ENCODE measurements at places on chromosomes 13 and 19.
A peak's percentile ranks its signal among the peaks of the same experiment; 100 is the strongest.

- DNase-seq: no peak
Observed at GRCh38 chr13:33526718-33527117, 241.2 kb upstream of the STARD13 start.

DNA sequence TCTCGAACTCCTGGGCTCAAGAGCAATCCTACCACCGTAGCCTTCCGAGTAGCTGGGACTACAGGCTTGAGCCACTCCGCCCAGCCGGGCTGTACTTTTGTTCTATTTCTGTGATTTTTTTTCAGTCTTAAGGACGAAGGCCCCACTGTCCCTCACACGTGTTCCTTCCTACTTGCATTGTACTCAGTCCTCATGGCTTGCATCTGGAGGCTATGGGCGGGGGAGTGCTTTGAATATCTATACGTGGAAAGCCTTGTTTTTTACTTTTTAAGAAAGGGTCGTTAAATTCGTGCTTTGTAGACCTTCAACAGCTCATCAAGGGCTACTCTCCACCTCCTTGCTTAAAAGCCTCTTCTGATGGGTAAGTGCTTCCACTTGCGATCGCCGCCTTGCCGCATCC lies 36.8 kb downstream of the NLRP12 start:
- DNase-seq: no peak

GRCh38 chr13:40186041-40186440 lies 480.4 kb downstream of the FOXO1 start:
- DNase-seq: no peak

DNA sequence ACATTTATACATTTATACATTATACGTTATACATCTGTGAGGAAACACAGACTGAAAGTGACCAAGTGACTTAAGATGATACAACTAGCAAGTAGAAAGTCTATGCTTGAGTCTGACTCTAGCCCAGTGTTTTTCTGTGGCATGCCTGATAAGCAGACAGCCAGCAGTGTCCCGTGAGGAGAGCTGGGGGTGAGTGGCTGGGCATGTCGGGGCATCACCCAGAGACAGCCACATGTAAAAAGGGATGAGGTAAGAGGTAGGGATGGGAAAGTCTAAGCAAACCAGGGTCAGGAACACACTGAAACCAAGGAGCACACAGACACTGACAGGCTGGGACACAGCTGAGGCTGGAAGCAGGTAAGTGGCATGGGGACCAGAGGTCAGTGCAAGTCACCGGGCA lies 333.2 kb downstream of the FOXO1 start:
- DNase-seq: no peak

- no peak for DNase-seq
Observed at GRCh38 chr19:41551212-41551610, 24.8 kb upstream of the CEACAM21 start.

DNA sequence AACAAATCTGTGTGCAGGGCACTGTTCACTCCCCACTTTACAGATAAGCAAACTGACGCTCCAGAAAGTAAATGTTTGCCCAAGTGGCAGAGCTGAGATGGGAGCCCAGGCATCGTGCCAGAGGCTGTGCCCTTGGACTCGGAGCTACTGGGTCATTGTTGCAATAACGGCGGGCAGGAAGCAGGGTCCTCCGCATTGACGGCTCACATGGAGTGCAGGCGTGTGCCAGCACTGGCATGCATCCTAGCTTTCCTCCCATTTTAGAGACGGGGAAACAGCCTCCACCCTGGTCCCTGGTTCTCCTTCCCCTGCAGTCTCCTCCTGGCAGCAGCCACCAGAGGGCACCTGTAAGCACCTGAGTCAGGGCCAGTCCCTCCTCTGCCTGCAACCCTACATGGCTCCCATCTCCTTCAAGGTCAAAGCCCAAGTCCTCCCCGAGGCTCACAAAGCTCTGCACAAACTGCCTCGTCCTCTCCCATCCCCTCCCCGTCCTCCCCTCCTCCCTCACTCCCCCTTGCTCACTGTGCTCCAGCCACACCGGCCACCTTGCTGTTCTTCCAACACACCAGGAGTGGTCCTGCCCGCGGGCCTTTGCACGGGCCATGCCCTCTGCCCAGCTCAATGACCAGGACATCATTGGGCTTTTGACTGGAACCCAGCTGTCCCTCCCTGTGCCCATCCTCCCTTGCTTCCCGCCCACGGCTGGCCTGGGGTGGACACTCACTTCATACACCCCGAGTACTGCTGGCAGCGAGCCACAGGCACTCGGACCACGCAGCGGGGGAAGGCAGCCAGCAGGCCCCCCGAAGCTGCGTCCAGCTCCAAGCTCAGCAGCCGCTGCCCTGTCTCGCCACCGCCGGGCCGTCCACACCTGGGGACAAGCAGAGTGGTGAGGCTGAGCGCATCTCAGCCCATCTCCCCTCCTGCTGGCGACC lies 7.7 kb upstream of the LRG1 start:
- no peak for DNase-seq

GRCh38 chr13:46181840-46182490 lies at the start of gene LCP1:
Gene LCP1, minus strand, starts transcription at chr13:46182177. Its CDS starts 22,515 bp downstream, at chr13:46159662.
- DNase-seq: no peak

- no peak for DNase-seq
Observed at GRCh38 chr13:26551255-26551860, 6.1 kb upstream of the WASF3 start.

- DNase-seq: no peak
Observed at GRCh38 chr19:1389033-1389940, 5.6 kb downstream of the NDUFS7 start.

DNA sequence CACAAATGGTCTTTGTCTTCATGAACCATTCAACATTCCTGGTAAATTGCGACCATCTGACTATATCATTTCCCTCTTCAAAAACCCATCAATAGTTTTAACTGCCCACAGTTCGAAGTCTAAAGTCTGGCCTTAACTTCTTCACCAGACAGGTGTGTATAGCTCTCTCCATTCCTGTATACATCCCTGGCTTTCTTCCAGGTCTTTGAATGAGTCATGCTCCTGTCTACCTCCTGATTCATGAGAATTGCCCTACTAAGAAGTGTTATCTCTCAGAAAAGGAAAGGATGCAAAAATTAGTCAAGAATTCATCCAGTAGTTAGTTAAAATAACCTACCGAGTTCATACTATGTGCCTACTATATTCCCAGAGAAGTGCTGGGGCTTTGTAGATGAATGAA lies 225.0 kb downstream of the TBC1D4 start:
- DNase-seq: no peak

DNA sequence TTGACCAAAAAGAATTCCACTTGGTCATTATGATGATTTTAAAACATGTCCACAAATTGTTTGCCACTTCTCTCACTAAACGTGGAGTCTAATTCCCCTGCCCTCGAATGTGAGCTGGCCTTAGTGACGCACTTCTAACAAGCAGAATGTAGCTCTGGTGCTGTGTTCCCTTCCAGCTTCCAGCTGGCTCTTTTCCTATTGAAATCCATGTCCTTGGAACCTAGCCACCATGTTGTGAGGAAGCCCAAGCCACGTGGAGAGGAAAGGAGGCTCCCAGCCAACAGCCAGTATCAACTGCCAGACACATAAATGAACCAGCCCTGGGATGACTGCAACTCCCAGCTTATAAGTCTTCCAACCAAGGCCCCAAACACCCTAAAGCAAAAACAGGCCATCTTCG lies 23.6 kb upstream of the CEBPA start:
- DNase-seq: no peak

- DNase-seq: no peak
Observed at GRCh38 chr19:48302600-48302959, 22.8 kb upstream of the EMP3 start.

GRCh38 chr13:40777809-40778175 lies 6.8 kb upstream of the MRPS31 start:
- no peak for DNase-seq

DNA sequence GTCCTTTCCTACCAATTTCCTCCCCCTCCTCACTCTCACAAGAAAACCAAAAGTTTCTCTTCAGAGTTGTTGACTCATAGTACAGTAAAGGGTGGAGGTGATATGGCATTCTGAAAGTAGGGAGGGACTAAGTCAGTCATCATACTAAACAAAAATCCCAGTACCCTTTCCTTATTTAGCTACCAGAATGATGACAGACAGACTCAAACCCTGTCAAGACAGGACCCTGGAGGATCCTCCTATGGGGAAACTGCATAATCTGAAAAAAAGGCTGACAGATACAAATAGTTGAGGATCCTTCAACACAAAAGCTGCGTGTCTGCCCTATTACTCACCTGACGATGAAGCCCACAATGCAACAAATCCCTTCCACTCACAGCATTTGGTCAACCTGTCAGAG lies 55.5 kb downstream of the CYSLTR2 start:
- DNase-seq: no peak

- DNase-seq: no peak
Observed at GRCh38 chr13:40377783-40378182, 288.7 kb downstream of the FOXO1 start.

GRCh38 chr13:42926555-42926954 lies 65.5 kb downstream of the EPSTI1 start:
- DNase-seq: no peak

DNA sequence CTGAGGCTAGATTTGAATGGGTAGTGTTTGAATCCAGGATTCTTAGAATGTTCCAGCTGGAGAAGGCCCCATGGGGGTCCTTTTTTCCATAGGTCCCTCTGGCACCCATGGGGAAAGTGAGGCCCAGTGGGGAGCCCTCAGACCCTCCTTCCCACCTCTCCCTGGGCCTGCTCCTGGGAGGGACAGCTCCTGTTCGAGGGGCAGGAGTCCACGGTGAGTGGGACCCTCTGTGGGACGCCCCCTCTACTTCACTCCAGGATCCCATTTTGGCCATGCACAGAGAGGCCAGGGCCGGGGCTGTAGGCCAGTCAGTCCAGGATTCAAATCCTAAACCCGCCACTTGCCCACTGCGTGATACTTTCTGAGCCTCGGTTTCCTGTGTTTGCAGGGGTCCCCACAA lies 7.6 kb downstream of the MEF2B start:
- DNase-seq: no peak

- no peak for DNase-seq
Observed at GRCh38 chr19:13077240-13077639, 25.4 kb downstream of the LYL1 start.

- DNase-seq: no peak
Observed at GRCh38 chr13:33272531-33273124, 12.9 kb downstream of the STARD13 start.

DNA sequence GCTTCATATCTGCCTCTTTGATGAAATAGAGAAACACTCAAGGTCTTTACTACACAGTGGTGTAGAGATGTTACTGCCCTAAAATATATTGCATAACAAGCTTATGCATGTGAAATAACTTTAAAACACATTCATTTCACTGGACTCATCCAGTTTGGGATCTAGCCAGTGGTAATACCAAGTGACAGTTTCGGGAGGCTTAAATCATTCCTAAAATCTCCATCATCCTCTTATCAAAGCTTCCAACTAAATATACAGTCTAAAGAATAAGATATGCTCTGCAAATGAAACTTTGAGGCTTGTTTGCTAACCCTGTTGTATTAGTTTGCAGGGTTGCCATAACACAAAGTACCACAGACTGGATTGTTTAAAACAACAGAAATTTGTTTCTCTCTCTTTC lies 52.8 kb downstream of the THSD1 start:
- no peak for DNase-seq

GRCh38 chr19:2763687-2764086 lies 19.4 kb downstream of the SGTA start:
- DNase-seq: no peak

DNA sequence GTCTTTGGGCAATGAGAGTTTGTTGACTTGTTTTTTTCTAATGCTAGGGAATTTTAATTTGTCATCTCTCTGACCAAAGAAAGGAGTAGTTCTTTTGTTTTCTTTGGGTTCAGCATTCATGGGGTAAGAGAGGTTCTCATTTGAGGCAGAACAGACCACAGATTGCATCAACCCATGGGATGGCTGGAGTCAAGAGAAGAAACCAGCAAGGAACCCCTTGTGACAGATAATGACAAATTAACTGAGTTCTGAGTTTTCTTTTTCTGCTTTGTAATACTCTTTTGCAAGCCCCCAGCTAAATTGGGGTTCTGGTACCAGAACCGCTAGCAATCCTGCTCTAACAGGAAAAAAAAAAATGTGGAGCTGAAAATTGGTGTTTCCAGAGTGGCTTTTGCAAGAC lies 864.1 kb downstream of the DIAPH3 start:
- DNase-seq: no peak

GRCh38 chr13:98910501-98910951 lies 67.3 kb downstream of the DOCK9 start:
- DNase-seq: no peak

GRCh38 chr19:33441277-33441699 lies 67.8 kb downstream of the CEBPG start:
- no peak for DNase-seq

DNA sequence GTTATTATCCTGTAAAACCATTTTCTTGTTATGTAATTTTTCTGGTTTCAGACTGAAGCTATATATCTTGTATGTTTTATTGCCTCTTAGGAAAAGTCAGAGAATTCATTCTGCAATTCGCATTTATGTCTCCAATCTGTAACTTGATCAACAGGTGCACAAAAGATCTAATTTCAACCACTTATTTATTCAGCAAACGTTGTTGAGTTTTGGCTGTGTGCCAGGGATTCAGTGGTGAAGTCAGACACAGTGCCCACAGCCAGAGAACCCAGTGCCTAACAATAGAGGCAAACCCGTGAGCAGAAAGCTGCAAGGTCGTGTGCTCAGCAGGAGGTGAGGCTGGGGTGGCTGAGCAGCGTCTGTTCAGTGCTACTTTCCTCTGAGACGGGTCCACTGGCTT lies 119.5 kb upstream of the MCF2L start:
- peak; percentile 100 for DNase-seq

GRCh38 chr19:13824703-13825102 lies 29.5 kb downstream of the ZSWIM4 start:
- DNase-seq: no peak

DNA sequence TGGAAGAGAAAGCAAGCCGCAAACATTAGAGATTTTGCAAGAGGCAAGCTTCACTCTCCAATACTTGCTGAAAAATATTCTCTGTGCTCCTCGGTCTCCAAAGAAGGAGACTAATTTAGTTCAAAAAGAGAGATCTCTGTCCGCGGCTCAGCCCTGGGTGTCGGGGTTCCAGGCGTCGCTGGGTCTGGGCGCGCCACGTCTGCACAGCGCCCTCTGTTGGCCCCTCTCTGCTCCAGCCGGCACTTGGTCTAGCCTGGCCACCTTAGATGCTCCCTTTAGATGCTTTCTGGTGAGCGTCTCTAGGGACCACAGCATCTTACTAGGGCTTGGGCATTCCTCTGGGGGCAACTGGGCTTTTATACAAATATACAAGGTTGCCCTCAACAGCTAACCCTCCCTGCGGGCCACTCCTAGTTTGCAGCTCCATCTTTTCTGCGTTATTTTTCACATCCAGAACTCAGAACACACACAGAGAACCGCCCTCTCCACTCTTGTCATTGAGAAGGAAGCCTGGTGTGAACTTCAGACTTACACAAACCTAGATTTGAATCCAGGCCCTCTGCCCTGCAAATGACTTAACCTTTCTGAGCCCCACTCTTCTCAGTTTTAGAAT lies 78.3 kb downstream of the CYSLTR2 start:
- DNase-seq: no peak

- DNase-seq: no peak
Observed at GRCh38 chr13:52738719-52739467, 727 bp downstream of the CNMD start.

DNA sequence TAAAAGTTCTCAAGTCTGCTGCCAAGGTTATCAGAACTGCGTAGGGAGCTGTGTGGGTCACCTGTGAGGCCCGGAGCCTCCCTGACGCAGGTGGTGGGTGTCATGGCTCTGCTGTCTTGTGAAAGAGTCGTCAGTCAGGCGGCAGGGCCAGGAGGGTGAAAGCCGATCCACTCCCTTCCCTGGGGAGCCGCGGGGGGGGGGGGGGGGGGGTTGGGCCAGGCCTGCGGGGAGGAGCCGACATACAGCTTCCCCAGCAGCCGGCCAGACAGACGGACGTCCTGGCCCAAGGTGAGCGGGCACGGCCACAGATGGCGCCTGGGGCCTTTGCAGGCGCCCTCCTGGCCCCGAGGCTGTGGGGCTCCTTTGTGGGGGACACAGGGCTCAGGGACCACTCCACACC lies 12.4 kb downstream of the SBNO2 start:
- DNase-seq: no peak

All from NCI-H1105 (cell line).